ENCODE measurements at places on chromosomes 2 and 18. TPM values are rescaled to one million over a fixed set of nuclear protein-coding genes. Genes with fewer than 3 reads are reported as not detected.

LYG2 gene
- total RNA-seq, result not detected

- no peaks in the 10 kb centered on the region for H3K4me1 ChIP-seq
- no peak overlapping the region for H3K27ac ChIP-seq
- no peaks in the 10 kb centered on the region for H3K36me3 ChIP-seq
- no peaks in the 10 kb centered on the region for H3K27me3 ChIP-seq
Observed at GRCh38 chr18:45054636-45055035, 373.9 kb downstream of the SETBP1 start.

POTEI gene
- not detected for total RNA-seq

GRCh38 chr18:63237881-63238692, 81.5 kb downstream of the BCL2 start:
- H3K4me3 ChIP-seq, result no peak overlapping the region
- peaks cover 22% of the 10 kb centered on the region for H3K4me1 ChIP-seq
- H3K27me3 ChIP-seq, result no peaks in the 10 kb centered on the region
- DNase-seq, result no peak
- H3K36me3 ChIP-seq, result peaks cover 29% of the 10 kb centered on the region

DNA sequence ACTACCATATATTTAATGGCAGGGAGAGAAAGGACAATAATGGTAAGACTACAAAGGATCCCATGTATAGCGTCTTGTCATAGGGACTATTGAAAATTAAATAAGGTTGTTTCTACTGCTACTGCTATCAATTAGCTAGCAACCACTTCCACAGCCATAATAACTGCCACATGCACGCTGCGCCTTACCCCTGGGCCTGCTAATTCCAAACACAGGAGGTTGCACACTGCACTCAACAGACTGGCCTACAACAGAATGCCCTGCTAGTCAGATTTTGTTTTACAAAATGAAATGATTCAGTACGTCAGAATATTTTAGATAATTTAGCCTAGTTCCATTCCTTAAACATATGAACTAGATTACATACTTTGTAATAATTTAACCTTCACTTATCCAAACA, 121.0 kb upstream of the SMAD7 start:
- H3K27me3 ChIP-seq, result no peaks in the 10 kb centered on the region
- no peak overlapping the region for H3K27ac ChIP-seq
- H3K36me3 ChIP-seq, result no peaks in the 10 kb centered on the region
- no peak overlapping the region for H3K4me3 ChIP-seq
- no peak for DNase-seq
